Activated CD8-positive, alpha-beta T cell treated with anti-CD3 and anti-CD28 coated beads for 36 hours (primary cell): ENCODE measurements at places on chromosomes 1 and 21. TPM values are rescaled to one million over a fixed set of nuclear protein-coding genes. Genes with fewer than 3 reads are reported as not detected.

The NCAM2 gene
- not detected for total RNA-seq

The KIF21B gene
- total RNA-seq = 93.5 TPM

The HRNR gene
- not detected for total RNA-seq

The TFF2 gene
- not detected for total RNA-seq

The COG2 gene
- 27.6 TPM for total RNA-seq

The SUSD4 gene
- total RNA-seq = 0.43 TPM

The FCGR1A gene
- not detected for total RNA-seq

The FMN2 gene
- not detected for total RNA-seq

The SNX7 gene
- not detected for total RNA-seq

The C1orf94 gene
- not detected for total RNA-seq

The ADORA3 gene
- total RNA-seq = not detected

The NR1I3 gene
- not detected for total RNA-seq

- no peak overlapping the region for H3K4me3 ChIP-seq
- no peak overlapping the region for H3K27ac ChIP-seq
- no peaks in the 10 kb centered on the region for H3K36me3 ChIP-seq
- no peak for DNase-seq
- no peaks in the 10 kb centered on the region for H3K4me1 ChIP-seq
These were observed 42.8 kb upstream of the IFI44L start for GRCh38 chr1:78577257-78578100.

DNA sequence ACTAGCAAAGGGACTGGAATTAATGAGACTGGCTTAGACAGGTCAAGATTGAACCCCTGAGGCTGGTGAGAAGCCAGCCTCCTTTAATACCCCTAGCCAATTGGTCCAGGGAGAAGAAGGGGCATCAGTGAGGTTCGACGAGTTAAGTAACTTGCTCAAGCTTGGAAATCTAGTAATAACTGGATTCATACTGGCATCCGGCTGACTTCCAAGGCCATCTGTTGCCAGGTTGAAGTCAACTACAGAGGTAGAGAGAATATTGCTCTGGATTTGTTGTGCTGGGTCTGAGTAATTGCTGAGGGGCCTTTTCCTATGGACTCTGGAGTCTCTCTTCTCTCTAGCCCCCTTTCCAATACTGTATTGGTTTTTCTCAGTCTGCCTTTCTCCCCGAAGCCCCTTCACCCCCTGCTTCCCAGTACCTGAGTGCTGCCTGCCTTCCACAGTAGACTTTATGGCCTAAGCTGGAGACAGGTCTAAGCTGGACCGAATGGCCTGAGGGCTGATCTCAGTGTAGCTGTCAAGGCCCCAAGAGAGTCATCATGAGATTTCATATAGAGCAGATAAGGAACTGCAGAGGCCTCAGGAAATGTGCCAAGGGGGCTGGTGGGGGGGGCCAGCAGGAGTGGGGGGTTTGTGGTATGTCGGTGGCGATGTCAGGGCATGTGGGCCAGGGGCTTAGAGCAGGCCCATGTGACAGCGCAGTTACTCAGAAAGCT is 42.4 kb upstream of the IL19 start:
- no peak overlapping the region for H3K4me3 ChIP-seq
- H3K27me3 ChIP-seq = no peaks in the 10 kb centered on the region
- no peak overlapping the region for H3K27ac ChIP-seq
- no peak for DNase-seq
- peaks cover 17% of the 10 kb centered on the region for H3K36me3 ChIP-seq

- H3K4me1 ChIP-seq = peaks cover 4% of the 10 kb centered on the region
- peaks cover 8% of the 10 kb centered on the region for H3K27me3 ChIP-seq
- DNase-seq = no peak
- no peak overlapping the region for H3K27ac ChIP-seq
- H3K4me3 ChIP-seq = no peak overlapping the region
These were observed 6.6 kb downstream of the PEAR1 start for GRCh38 chr1:156899956-156900718.

DNA sequence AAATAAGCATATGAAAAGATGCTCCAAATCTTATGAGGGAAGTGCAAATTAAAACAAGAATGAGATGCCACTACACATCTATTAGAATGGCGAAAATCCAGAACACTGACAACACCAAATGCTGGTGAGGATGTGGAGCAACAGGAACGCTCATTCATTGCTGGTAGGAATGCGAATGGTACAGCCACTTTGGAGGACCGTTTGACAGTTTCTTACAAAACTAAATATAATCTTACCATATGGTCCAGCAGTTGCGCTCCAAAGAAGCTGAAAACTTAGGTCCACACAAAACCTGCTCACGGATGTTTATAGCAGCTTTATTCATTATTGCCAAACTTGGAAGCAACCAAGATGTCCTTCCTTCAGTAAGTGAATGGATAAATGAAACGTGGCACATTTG is 50.3 kb downstream of the POFUT2 start:
- H3K36me3 ChIP-seq = no peaks in the 10 kb centered on the region
- peaks cover 15% of the 10 kb centered on the region for H3K27me3 ChIP-seq
- no peak overlapping the region for H3K4me3 ChIP-seq
- H3K4me1 ChIP-seq = no peaks in the 10 kb centered on the region
- no peak for DNase-seq

DNA sequence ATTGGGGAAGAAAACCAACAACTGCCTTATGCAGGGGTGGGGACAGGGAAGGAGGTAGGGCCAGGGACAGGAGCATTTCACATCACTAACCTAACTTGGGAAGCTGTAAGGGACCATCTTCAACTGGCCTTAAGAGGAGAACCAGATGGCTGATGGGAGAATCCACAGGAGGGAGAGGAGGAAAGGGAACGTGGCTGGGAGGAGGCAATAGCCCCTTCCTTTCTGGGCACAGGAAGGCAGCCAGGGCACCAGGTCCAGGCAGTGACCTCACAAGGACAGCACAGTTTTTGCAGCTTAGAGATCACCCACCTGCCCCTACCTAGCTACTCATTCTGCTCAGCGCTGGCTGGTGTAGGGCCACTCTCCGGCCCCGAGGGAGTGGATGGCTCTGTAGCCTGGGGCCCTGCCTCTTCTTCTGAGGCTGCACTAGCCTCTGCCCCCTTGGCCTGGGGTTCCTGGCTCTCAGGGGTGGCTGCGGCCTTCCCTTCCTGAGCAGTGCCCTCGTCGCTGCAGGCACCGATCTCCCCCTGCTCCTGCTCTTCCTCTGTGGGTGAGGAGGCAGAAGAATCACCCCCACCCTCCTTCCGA is 1.7 kb downstream of the MARCKSL1 start:
- H3K4me3 ChIP-seq = peak overlapping the region; percentile 81
- peaks cover 24% of the 10 kb centered on the region for H3K36me3 ChIP-seq

DNA sequence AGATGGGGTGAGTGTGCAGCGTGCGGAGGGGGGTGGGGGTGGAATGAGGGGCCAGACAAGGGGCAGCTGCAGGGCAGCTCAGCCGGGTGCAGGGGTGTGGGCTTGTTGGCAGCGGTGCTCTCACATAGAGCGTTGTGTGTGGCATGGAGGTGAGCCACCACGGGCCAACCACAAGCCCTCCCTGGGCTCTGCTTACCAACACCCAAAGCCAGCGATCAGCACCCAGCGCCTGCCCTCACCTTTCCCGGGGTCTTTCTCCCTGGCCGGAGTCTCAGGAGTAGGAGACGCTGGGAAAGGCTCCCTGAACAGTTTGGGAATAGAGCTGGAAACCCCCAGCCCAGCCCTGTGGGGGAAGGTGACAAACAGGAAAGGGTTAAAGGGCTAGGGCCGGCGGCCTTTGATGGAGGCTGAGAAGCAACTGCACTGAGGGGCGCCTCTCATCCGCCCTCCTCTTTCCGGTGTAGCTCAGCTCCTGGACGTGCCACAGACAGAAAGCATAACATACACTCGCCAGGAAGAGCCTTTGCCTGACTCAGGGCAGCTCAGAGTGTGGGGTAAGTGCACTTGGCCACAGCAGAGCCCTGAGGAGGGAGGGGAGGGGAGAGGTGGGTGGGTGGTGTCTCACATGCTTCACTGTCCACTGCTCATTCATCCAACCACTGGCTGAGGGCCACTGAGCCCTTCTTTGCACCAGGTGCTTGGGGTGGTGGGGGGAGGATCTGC is 577 bp downstream of the IKBKE start:
- peak; percentile 86 for DNase-seq
- peak overlapping the region; percentile 73 for H3K4me3 ChIP-seq
- H3K27me3 ChIP-seq = no peaks in the 10 kb centered on the region
- peaks cover 90% of the 10 kb centered on the region for H3K4me1 ChIP-seq

GRCh38 chr1:247118946-247119446 is 14.8 kb upstream of the ZNF669 start:
- peaks cover 2% of the 10 kb centered on the region for H3K27me3 ChIP-seq
- H3K4me3 ChIP-seq = no peak overlapping the region
- no peaks in the 10 kb centered on the region for H3K4me1 ChIP-seq
- H3K36me3 ChIP-seq = no peaks in the 10 kb centered on the region
- no peak overlapping the region for H3K27ac ChIP-seq

DNA sequence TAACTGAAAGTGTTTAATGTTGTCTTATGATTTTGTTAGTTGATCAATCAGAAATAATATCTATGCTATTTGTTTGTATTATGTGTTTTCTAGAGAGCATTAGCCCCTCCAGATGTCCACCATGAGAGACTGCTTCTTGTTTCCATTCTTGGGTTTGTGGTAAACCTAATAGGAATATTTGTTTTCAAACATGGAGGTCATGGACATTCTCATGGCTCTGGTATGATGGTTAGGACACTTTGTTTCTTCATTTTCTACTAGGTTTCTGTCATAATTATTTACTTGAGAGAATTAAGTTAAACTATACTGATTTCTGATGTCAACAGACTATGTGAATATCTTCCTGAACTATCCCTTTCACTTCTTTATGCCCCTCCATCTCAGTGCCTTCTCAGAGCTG is 16.1 kb downstream of the SLC30A7 start:
- H3K36me3 ChIP-seq = peaks cover 61% of the 10 kb centered on the region
- H3K4me1 ChIP-seq = peaks cover 39% of the 10 kb centered on the region
- H3K27me3 ChIP-seq = no peaks in the 10 kb centered on the region
- no peak overlapping the region for H3K4me3 ChIP-seq
- DNase-seq = no peak

- H3K36me3 ChIP-seq = peaks cover 35% of the 10 kb centered on the region
- no peak overlapping the region for H3K4me3 ChIP-seq
- H3K4me1 ChIP-seq = peaks cover 2% of the 10 kb centered on the region
- peak overlapping the region; percentile 1 for H3K27ac ChIP-seq
These were observed 43.7 kb downstream of the SRSF11 start for GRCh38 chr1:70264839-70265238.

- peak; percentile 82 for DNase-seq
- no peaks in the 10 kb centered on the region for H3K36me3 ChIP-seq
- no peak overlapping the region for H3K4me3 ChIP-seq
These were observed 17.2 kb downstream of the SYT2 start for GRCh38 chr1:202692959-202693555.

DNA sequence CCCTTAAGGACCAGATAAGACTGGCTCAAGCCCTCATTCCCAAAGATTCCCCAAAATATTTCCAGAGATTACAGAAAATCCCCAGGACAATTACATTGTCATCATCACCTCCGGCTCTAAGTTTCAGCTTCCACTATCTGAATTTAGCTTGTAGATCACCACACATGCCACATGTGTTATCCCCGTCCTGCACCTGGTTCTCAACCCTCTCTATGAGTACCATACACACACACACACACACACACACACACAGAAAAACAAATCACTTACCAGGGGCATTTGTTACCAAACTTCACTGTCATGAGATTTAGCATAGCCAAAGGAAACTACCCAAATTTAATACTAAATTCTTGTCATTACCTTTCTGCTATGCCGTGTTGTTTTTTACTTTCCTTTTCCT is 15.4 kb upstream of the TSPAN1 start:
- H3K36me3 ChIP-seq = no peaks in the 10 kb centered on the region
- H3K4me1 ChIP-seq = no peaks in the 10 kb centered on the region
- H3K27me3 ChIP-seq = no peaks in the 10 kb centered on the region
- no peak overlapping the region for H3K27ac ChIP-seq

GRCh38 chr21:25689226-25689625 is 45.5 kb downstream of the ATP5PF start:
- peaks cover 2% of the 10 kb centered on the region for H3K27me3 ChIP-seq
- H3K27ac ChIP-seq = no peak overlapping the region
- H3K4me1 ChIP-seq = no peaks in the 10 kb centered on the region
- no peak for DNase-seq
- no peaks in the 10 kb centered on the region for H3K36me3 ChIP-seq

DNA sequence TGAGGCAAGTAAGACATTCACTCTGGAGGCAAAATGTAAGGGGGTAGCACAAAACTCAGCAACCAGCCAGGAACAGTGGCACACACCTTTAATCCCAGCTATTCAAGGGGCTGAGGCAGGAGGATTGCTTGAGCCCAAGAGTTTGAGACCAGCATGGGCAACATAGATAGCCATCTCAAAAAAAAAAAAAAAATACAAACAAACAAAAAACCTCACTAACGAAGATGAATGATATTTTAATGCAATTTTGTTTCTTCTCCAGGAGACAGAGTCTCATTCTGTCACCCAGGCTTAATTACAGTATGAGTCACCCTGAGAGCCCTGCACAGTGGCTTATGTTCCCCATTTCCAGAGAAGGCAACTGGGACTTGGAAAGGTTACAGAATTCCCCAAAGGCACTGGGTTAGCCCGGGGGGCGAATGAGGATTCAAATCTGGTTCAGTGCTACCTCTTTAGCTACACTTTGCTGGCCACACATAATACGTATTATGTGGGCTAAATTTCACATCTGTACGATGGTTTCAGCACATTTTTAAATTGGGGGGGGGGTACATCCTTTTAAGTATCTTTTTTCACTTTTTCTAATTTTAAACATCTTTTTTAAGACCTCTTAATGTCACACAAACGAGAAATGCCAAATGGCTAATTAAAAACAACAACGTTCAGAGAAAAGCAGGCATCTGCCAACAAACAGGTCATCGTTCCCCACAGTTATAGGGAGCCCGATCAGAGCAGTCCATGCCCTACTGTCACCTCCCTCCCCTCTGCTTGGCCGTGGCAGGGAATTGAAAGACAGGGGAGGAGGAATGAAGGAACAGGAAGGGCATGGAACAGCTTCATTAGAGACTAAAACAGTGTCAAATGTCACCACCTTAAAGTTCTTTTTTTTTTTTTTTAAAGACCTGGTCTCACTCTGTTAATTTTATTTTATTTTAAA is 3.5 kb downstream of the CELA2A start:
- no peaks in the 10 kb centered on the region for H3K36me3 ChIP-seq
- H3K27ac ChIP-seq = no peak overlapping the region
- H3K4me1 ChIP-seq = no peaks in the 10 kb centered on the region
- H3K4me3 ChIP-seq = no peak overlapping the region
- DNase-seq = no peak

DNA sequence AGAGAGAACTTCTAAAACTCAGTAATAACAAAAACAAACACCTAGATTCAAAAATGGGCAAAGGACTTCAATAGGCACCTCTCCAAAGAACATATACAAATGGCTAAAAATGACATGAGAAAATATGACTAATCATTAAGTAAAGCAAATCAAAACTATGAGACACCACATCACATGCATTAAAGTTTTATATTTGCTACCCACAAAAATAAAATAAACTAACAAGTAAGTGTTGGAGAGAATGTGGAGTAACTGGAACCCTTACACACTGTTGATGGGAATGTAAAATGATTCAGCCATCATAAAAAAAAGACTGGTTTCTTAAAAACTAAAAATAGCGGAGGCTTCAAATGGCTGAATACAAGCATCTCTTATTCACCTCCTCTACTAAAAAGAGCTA is 262.1 kb upstream of the PKN2 start:
- H3K27me3 ChIP-seq = no peaks in the 10 kb centered on the region
- H3K36me3 ChIP-seq = no peaks in the 10 kb centered on the region
- no peak for DNase-seq
- no peaks in the 10 kb centered on the region for H3K4me1 ChIP-seq
- no peak overlapping the region for H3K27ac ChIP-seq
